ENCODE measurements at places on chromosomes 2 and 18.

GRCh38 chr2:219037783-219038499 lies 3.4 kb downstream of the CFAP65 start:
- DNase-seq, result no peak

GRCh38 chr2:138766464-138766863 lies 13.7 kb downstream of the NXPH2 start:
- no peak for DNase-seq

GRCh38 chr2:46363535-46364170 lies 66.4 kb downstream of the EPAS1 start:
- no peak for DNase-seq

GRCh38 chr2:71608441-71608840 lies 155.1 kb downstream of the DYSF start:
- DNase-seq, result no peak

- DNase-seq, result no peak
These were observed 47.7 kb downstream of the SLC9A2 start for GRCh38 chr2:102667072-102667471.

GRCh38 chr2:100262555-100263320 lies 59.6 kb downstream of the LONRF2 start:
- DNase-seq, result peak; percentile 76

DNA sequence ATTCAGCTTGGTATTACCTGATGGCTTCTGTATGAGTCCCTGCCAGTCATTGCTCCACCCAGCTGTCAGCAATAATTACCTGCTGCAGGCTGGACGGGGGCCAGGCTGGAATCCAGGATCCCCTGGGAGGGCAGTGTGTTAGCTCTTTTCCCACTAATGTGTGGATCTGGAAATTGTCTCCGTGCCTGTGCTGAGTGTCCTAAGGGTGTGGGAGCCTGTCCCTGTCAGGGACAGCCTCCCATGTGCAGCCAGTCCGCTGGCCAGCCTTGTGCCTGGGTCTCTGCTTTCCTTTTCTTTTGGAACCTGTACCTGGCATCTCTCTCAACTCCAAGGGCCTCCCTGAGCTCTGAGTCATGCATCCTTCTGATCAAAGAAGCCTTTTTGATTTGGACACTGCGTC lies 107.2 kb upstream of the SPRED2 start:
- no peak for DNase-seq

- DNase-seq, result no peak
These were observed 3.5 kb downstream of the YES1 start for GRCh38 chr18:808502-808901.

- DNase-seq, result peak; percentile 81
These were observed 51.4 kb downstream of the KIF5C start for GRCh38 chr2:148926291-148926961.

- DNase-seq, result no peak
These were observed 41.5 kb downstream of the TGFA start for GRCh38 chr2:70511971-70512729.

- DNase-seq, result no peak
These were observed 96.9 kb upstream of the MSH6 start for GRCh38 chr2:47686018-47686417.

DNA sequence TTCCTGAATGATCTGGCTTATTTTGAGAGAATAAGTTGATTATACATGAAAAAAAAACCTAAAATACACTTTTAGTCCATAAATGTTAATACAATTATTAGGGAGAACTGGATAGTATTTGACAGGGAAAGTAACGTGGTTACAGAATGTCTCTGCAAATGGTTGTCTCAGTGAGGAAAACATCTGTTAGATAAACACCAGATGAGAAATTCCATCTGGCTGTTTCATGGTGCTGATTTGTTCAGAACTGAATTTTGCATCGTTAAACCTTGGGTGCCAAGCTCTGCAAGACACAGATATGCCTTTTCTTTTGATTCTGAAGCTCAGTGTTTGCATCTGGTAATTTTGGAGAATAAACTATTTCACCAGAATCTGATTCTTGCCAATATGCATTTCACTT lies 90.4 kb downstream of the SCN3A start:
- DNase-seq, result no peak

GRCh38 chr2:185833864-185834263 lies 95.3 kb downstream of the FSIP2 start:
- DNase-seq, result no peak

DNA sequence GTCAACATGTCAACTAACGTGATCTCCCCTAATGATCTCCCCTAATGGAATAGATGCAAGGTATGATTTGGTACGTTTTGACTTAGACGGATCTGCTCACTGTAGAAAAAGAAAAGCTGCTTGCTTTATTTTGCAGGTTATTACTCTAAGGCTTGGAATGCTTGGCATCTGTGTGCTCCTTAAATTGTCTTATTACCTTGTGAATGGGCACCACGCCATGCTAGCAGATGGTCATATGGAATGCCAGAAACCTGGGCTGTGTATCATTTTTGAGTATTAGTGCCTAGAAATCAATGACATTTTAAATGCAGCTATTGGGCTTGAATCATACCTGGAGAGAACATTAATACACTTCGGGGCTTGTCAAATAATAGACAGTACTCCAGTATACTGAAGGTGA lies 16.5 kb upstream of the FIGN start:
- no peak for DNase-seq

DNA sequence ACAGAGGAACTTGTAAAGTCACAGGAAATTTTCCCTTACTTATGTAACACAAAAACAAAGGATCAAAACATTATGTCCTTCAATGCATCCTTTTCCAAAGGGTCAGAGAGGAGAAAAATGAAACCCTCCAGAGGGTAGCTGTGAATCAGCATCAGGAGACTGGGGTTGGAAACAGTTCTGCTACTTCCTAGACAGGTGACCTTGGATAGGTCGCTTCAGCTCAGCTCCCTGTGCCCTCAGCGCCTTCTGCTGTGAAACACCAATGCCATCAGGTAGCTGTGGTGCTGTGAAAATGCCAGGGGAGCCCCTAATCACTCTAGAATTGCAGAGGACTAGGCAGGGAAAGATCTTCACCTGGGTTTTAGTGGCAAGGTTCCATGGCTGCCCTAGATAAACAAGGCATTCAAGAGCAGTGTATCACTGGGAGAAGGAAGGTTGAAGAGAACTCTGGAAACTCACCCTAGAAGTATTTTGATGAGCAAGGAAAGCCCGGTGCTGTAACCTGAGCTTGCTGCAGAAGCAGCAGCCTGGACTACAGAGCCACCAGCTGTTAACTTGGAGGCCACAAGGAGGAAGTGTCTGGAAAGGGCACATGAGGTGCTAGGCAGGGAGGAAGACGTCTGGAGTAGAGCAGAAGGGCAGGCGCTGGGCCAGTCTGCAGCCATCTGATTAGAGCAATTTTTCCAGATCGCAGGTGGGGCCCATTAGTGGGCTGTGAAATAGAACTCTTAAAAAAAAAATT lies 100.7 kb upstream of the MCFD2 start:
- peak; percentile 79 for DNase-seq

DNA sequence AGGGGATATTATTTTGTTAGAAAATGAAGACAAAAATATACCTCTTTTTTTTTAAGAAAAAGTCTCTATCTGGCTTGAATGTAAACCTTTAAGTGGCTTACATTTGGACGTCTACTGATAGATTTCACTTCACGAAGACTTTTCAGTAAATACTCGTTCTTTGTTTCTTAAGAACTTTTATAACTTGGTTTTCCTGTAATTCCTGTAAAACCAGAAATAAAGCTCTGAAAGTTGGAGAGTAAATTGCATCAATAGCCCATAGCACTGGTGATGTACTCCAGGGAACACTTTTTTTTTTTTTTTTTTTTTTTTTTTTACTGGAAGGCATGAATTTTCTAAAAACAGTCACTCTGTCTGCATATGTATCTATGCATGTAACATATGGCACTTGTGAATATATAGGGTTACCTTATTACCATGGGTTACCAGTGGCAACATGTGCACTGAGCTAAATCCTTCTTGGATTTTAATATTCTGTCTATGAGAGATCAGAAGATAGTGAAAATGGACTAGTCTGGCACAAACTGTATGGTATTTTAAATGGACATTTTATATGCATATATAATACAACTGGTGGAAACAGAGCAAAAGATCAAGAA lies 309.2 kb upstream of the TCF4 start:
- no peak for DNase-seq

DNA sequence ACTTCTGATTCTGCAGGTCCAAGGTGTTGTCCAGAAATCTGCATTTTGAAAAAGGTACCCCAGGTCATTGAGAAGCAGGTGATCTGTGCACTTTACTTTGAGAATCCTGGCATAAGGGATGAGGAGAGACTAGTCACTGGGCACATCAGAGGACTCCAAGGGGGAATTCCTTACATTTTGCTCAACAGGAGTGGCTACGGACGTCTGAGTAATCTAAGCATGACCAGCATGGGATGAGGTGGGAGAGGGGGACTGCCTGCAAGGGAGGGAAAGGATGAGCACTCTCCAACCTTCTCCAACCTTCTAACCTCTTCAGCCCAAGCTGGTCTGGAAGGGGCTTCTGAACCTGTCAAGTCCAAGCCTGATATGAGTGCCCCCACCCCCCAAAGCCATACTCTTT lies 55.5 kb downstream of the MARCHF4 start:
- DNase-seq, result no peak

- DNase-seq, result no peak
These were observed 665.8 kb upstream of the ID2 start for GRCh38 chr2:8015848-8016600.

DNA sequence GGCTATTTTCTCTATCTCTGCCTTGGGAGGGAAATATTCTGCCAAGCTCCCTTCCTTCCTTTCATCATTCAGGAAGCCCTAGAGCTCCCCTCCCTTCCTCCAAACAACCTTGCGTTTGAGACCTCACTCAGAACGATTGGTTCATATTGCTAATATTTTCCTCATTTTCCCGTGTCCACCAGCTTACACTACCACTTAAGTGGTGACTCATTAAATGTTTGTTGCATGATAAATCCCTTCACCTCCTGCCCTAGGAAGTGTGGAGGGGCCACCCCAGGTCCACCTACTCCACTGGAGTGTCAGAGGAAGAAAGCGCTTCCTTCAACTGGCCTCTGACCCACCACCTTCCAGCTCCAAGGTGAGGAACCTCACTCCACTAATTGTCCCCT lies 2.3 kb upstream of the LPIN2 start:
- DNase-seq, result no peak

DNA sequence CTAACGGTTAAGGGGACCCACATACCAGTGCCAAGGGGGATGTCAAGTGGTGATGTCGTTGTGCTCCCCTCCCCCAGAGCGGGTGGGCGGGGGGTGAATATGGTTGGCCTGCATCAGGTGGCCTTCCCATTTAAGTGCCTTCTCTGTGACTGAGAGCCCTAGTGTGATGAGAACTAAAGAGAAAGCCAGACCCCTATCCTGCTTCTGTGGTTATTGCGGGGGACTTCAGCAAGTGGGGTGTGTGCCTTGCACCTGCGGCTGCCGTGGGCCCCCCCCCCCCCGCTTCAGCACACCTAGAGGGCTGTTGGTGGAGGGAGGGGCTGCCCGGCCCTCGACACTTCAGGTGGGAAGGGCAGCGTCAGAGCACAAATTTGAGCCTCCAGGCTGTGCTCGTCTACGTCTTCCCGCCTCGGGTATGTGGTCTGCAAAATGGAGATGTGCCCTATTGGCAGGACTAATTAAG lies 6.1 kb downstream of the CTDSP1 start:
- peak; percentile 52 for DNase-seq

- no peak for DNase-seq
These were observed 183.7 kb downstream of the FHOD3 start for GRCh38 chr18:36481201-36481657.

GRCh38 chr2:172672114-172672513 lies 63.5 kb upstream of the RAPGEF4 start:
- DNase-seq, result no peak

DNA sequence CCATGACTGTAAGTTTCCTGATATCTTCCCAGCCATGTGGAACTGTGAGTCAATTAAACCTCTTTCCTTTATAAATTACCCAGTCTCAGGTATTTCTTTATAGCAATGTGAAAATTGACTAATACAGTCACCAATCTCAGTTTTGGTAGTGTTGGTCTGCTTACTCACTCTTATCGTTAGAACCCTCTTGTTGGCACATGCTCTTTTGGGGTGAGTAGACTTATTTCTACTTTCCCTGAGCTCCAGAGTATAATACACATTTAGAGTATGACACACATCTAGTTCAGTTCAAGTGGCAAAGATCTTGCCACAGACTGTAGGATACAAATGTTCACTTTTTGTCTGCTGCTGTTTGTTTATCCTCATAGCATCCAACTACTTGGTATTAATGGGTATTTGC lies 347.5 kb upstream of the CELF4 start:
- no peak for DNase-seq

DNA sequence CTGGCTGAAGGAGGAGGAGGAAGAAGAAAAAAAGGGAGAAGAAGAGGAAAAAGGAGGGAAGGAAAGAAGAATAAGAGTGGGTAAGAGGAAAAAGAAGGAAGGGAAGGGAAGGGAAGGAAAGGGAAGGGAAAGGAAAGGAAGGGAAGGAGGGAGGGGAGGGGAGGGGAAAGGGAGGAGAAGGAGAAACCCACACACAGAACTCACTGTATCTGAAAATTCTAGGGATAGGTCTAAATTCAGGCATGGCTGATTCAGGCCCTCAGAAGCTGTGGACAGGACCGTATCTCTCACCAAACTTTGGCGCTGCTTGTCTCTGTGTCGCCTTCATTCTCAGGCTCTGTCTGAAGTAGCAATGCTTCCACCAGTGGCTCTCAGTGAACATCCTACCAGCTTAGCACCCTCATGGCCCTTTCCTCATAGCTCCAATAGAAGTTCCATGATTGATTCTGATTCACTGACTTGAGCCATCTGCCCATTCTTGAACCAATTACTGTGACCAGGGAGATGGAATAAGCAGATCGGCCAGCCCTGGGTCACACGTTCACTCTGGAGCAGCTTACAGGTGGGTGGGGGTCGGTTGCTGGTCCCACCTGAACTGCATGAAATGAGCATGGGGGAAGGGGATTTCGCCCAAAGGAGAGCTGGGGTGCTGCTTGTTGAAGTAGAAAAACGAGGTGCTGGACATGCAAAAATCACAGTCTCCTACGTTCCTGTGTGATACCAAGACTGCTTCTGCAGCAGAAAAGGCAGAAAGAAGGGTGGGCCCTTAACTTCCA lies 59.7 kb downstream of the TTC32 start:
- no peak for DNase-seq

DNA sequence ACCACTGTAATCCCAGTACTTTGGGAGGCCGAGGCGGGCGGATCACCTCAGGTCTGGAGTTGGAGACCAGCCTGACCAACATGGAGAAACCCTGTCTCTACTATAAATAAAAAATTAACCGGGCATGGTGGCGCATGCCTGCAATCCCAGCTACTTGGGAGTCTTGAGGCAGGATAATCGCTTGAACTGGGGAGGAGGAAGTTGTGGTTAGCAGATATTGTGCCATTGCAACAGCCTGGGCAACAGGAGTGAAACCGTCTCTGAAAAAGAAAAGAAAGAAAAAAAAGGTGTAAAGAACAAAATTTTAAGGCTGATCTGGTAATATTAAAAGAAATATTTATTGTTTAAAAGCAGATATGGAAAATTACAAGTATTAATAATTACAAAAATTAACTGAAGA lies 29.7 kb downstream of the ZNF804A start:
- peak; percentile 40 for DNase-seq

DNA sequence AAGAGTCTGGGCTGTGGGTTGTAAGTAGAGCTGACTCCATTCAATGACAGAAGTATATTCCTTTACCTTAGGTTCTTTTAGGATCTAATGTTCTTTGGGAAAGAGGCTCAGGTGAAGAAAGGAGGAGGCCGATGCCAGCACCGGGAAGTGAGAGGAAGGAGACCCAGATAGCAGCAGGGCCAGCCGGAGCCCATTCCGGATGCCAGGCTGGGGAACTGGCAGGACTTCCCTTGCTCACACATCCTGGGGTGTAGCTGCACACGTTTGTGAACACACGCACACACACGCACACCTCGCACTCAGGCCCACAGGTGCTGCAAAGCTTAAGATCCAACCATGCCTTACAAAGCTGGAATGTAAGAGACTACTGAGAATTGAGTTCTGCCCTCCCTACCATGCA lies 95.8 kb upstream of the SMAD2 start:
- DNase-seq, result no peak

Measured in hematopoietic multipotent progenitor cell treated with erythropoietin and hydrocortisone succinate and interleukin-3 and kit ligand, for 6 days (in vitro differentiated cells).